Thoracic aorta (tissue), 2 donors: ENCODE measurements at places on chromosomes 6 and 20.

GRCh38 chr6:169849396-169849795 is 98.0 kb downstream of the ERMARD start:
- no peak for DNase-seq

GRCh38 chr6:134657751-134658527 is 292.0 kb downstream of the ALDH8A1 start:
- DNase-seq, result no peak

GRCh38 chr6:3457710-3458602 is 1.1 kb upstream of the SLC22A23 start:
- no peak for DNase-seq

GRCh38 chr6:42532038-42532669 is 31.7 kb upstream of the UBR2 start:
- DNase-seq, result no peak

DNA sequence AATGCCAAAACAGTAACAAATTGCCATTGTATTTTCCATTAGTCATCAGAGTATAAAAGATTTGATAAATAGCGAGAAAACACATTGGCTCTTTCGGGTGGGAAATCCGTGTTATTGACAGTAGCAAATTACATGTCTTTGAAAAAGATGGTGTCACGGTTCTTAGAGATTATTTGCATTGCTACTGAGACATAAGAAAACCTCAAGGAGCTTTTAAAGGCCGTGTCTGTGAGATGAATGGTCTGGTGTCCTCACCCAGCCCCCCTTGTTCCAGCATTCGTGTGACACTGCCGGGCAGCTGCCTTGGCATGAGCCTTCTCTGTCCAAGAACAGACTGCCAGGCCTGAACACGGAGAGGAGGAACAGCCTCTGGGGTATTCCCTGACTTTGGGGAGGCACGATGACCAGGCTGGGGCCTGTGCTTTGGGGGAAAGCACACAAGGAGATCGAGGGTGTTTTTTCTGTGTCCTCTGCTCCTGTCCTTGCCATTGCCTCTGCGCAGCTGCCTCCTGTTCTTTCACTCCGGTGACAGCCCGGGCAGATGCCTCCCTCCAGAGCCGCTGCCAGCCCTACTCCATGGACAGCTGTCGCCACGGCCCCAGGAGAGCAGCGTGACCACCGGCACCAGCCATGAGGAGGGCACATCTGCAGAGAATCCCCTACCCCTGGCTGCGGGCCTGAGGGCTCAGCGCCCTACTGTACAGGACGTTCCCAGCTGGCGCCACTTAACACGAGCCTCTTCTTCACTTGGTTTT is 167.7 kb upstream of the CDYL start:
- no peak for DNase-seq

GRCh38 chr20:20786428-20786827 is 74.0 kb upstream of the RALGAPA2 start:
- DNase-seq, result no peak

DNA sequence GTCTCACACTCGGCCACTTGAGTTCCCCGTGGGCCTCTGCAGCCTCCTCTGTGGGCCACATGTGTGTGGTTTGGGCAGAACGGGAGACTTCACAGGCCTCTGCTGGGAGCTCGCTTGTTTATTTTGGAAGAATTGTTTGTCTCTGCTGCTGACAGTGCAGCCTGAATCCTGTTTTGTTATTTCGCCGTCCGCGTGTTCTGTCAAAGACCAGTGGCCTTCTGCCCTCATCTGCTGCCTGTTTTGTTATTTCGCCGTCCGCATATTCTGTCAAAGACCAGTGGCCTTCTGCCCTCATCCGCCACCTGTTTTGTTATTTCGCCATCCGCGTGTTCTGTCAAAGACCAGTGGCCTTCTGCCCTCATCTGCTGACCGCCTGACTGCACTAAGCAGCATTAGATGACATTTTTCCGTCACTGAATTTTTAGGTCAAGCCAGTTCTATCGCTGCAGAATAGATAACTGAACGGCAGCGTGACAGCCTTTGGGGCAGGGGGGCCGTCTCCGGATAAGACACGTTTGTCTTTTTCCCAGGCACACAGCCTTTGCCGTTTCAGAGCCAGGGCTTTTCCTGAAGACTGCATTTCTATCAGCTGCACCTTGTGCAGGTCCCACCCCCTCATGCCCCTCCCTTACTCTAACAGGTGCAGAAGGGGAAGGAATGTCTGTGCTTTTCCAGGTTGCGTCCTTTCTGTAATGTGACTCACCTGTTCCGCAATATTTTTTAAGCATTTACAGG is 158.5 kb upstream of the AFDN start:
- DNase-seq, result no peak

GRCh38 chr20:1171461-1172093 is 13.2 kb downstream of the TMEM74B start:
- DNase-seq, result no peak

DNA sequence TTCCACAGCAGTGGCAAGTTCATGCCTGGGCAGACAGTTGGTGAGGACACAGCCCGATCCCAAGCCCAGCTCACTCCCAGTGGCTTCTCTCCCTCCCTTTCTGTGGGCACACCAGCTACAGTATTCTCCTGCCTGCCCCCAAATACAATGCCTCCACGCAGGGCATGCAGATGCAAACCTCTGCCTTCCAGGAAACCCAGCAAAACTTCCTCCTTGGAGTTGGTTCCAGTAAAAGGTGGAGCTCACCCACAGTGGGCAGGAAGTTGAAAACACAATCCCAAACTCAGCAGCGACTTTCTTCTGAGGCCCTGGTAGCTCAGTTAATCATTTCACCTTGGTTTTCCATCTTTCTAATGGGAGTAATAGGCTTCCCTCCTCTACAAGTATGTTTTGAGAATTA is 93.7 kb downstream of the LY86 start:
- no peak for DNase-seq

DNA sequence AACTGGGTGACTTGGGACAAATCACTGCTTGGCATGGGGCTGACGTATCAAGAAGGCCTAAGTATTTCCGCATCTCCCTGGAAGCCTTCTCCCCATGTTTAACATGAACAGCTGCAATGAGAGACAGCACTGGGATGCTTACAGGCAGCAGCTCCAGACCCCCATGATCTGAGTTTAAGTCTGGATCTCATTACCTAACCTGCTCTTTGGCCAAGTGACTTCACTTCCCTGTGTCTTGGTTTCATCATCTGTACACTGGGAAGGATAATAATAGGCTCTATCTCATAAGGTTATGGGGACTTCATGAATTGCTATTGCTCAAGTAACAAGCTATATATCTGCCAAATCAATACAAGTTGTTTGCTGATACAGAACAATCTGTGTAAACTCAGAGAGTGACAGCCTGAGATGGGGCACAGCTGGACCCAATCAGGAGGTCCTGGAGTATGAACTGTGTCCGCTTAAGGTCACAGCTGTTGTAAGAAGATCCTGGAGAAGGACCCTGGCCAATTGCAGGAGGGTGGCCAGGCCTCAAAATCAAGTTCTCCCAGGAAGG is 56.0 kb downstream of the TGM2 start:
- DNase-seq, result no peak

GRCh38 chr20:64233725-64234124 is 21.8 kb upstream of the PCMTD2 start:
- DNase-seq, result no peak

GRCh38 chr6:5123296-5124143 is 38.4 kb downstream of the PPP1R3G start:
- no peak for DNase-seq

- DNase-seq, result no peak
These were observed 121.0 kb downstream of the BCAS1 start for GRCh38 chr20:53949319-53949839.

GRCh38 chr6:152398993-152399392 is 238.2 kb downstream of the SYNE1 start:
- no peak for DNase-seq

DNA sequence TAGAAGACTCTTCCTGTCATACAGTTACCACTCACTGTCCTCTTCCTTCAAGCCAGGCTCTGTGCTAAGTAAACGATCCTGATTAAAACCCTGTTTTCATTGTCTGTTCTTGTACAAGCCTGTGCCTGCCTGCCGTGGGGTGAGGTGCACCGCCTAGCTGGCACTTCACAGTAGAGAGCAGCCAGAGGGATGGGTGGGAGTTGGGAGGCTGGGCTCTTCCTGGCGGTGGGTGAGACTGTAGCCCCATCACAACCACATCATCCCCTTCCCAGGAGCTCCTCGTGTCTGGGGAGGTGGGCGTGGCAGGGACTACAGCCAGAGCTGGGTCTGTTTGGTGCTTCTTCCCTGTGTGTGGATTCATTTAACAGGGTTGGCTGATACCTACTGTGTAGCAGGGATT is 382.0 kb downstream of the TAF4 start:
- no peak for DNase-seq
